Activated naive CD8-positive, alpha-beta T cell treated with anti-CD3 and anti-CD28 coated beads, Interleukin-2, amount 10 ng/mL, durations not matched to agents 7 days and 5 days (primary cell): ENCODE measurements at places on chromosomes 6 and 20. TPM values are rescaled to one million over a fixed set of nuclear protein-coding genes. Genes with fewer than 3 reads are reported as not detected.

DNA sequence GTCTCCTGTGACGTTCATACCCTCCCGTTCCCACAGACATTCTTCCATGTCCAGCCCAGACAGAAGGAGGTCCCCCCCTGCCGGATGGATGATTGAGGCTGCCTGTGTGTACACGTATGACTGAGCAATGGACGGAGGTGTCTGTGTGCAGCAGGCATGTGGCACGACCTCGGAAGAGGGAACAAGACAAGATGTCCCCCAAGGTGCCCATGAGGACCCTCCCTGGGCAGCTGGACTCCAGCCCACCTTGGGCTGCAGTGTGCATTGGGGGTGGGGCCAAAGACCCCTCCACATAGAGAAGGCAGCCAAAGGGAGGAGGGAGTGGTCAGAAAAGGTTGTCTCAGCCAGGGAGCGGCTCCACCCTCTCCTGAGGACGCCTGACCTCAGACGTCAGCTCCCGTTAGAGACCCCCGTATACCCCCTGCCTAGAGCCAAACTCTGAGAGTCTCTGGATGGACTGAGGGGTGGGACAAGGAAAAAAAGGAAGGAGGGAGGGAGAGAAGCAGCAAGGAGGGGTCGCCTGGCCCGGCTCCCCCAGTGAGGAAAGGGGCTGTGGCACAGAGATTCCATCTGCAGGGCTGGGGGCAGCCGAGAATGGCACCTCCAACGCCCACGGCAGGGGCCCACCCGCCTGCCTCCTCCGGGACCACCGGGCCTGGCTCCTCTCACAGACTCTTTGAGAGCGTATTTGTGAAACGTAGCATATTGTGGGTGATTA lies 92.9 kb upstream of the BHLHE23 start:
- DNase-seq, result peak; percentile 21

DNA sequence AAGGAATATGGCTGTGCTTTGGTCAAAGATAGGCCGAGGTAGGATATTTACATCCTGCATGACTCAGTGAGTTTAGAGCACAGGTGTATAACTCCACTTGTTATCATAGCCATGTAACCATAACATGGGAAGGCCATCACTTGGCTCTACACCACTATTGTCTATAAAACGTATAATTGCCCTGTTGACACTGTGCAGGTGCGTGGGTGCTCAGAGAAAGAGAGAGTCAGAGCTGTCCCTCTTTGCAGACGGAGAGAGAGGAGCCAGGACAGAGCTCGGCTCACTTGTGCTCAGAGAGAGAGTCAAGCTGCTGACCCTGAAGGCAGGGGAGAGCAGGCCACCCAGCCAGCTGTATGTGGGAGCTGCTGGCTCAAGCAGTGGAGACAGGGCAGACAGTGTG lies 46.0 kb downstream of the OR2B6 start:
- DNase-seq, result no peak

- no peak for DNase-seq
These were observed 24.9 kb downstream of the COL21A1 start for GRCh38 chr6:56222499-56222898.

- no peak for DNase-seq
These were observed 3.9 kb upstream of the WFDC2 start for GRCh38 chr20:45465491-45466266.

GRCh38 chr6:131368198-131368911 lies 204.7 kb upstream of the ARG1 start:
- no peak for DNase-seq

DNA sequence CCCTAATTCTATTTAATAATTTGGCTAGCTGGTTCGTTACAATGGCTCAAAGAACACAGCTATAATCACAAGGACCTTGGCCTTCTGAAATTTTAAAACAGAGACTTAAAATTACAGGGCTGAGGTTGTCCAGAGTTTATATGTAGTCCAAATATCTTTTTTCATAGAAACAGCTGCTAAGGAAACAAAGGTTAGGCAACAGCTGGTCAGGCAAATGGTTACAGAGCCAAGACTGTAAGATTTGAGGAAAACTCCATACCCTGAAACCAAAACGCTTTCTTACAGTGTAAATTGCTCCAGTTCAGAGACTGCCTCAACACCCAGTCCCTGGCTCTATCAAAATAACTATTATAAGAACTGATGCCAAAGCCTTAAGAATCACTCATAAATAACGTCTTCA lies 9.7 kb upstream of the ARHGAP18 start:
- DNase-seq, result no peak

GRCh38 chr20:41135187-41135887 lies 2.0 kb upstream of the PLCG1 start:
- DNase-seq, result peak; percentile 68

- DNase-seq, result no peak
These were observed 57.5 kb downstream of the ILRUN start for GRCh38 chr6:34638834-34639736.

DNA sequence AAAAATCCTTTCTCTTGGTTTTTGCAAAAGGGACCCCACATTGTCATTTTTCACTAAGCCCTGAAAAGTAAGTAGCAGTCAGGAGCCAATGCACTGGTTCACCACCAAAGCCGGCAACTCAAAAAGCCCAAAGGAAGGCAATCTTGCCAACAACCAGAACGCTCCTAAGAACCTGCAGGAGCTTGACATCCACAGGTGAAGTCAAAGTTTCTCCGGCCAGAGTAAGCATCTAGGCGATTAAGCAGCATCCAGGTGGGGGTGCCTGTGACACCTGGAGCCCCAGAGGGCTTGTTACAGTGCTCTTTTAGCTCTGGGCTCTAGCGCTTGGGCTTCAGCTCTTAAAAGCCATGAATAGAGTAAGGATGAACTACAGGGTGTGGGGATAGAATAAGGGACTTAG lies 36.1 kb downstream of the SLC35D3 start:
- no peak for DNase-seq

GRCh38 chr6:27669295-27669623 lies 196.4 kb upstream of the ZNF184 start:
- no peak for DNase-seq

DNA sequence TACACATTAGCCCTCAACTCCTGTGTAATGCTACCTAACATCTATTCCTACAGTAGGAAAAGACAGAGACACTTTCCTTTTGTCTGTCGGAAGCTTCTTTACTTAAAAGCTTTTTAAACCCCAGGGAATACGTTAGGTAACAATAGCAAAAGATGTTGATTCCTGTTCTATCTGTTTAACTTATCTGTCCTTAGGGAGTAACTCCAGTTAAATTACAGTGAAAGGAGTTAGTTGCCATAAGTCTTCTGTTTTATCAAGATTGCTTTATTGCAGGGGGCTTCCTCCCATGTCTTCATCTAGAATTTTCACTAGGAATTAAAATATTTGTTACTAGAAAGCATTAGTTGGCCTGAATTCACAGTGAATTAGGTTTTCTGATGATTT lies 26.2 kb downstream of the TOP1 start:
- DNase-seq, result no peak

- no peak for DNase-seq
These were observed 268.4 kb downstream of the FARS2 start for GRCh38 chr6:5529733-5530132.

GRCh38 chr20:36355469-36356171 lies 49.5 kb downstream of the DLGAP4 start:
- DNase-seq, result no peak

GRCh38 chr20:41391587-41392001 lies 25.0 kb upstream of the EMILIN3 start:
- no peak for DNase-seq

GRCh38 chr6:135115411-135115810 lies 60.8 kb upstream of the HBS1L start:
- no peak for DNase-seq

- no peak for DNase-seq
These were observed 8.9 kb upstream of the TAAR5 start for GRCh38 chr6:132598473-132598872.

- no peak for DNase-seq
These were observed 22.4 kb upstream of the RALY start for GRCh38 chr20:33971147-33971975.

- no peak for DNase-seq
These were observed 38.2 kb upstream of the CCN6 start for GRCh38 chr6:112015725-112016124.

GRCh38 chr6:9540126-9540525 lies 874.7 kb downstream of the TFAP2A start:
- DNase-seq, result no peak

- peak; percentile 23 for DNase-seq
These were observed 3.2 kb downstream of the MARCKS start for GRCh38 chr6:113860181-113860955.

GRCh38 chr6:139979021-139979725 lies 604.7 kb upstream of the CITED2 start:
- no peak for DNase-seq

DNA sequence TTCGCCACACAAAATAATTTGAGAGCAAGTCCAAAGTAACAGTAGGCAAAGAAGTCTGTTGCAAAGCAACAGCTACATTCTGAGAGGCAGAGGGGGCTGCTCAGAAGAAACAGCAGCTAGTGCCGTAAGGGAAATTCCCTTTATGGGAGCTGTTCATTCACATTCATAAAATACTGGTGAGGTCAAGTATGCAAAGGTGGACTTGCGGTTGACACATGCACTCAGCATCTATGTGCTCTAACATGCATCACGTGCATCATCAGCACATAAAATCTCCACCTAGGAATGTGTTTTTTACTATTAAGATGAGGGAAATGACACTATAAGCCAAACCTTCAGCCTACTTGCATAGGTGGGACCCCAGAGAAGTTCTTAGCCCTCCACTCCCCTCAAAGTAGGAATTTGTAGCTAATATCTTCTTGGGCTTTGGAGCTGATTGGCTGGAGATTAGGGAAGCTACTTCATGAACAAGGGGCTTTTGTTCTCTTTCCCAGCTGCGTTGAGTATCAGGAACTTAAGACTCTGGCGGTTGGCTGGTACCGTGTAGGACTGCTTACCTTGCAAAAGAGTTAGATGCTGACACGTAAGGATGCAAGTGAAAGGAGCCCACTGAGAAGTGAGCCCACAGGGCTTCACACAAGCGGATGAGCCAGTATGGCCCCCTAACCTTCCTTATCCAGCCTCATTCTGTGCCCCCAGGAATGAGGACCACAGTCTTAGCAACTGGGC lies 12.4 kb downstream of the CST3 start:
- no peak for DNase-seq

DNA sequence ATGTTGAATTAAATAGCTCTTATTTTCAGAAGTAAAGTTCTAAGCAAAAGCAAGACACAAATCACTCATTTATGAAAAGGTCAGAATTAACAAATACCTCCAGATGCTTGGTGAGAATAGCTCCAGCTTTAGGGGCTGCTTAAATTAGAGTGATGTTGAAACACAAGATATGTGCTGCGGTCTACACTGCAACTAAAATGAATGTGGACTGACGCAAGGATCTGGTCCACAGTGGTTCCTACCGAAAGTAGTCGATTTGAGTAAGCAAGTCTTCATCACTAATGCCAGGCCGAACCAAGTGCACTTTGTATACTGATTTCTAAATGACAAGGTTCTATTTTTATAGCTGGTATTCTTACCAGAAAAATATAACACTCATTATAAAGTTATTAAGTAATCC lies 96.3 kb downstream of the PRDM1 start:
- DNase-seq, result no peak

- DNase-seq, result no peak
These were observed 882.7 kb upstream of the FLRT3 start for GRCh38 chr20:15220009-15220656.

DNA sequence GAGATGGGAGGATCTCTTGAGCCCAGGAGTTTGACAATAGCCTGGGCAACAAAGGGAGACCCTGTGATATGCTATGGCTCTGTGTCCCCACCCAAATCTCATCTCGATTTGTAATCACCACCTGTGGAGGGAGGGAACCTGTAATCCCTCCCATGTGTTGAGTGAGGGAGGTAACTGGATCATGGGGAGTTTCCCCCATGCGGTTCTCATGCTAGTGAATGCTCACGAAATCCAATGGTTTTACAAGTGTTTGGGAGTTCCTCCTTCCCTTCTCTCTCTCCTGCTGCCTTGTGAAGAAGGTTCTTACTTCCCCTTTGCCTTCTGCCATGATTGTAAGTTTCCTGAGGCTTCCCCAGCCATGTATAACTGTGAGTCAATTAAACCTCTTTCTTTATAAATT lies 3.4 kb downstream of the NUDT3 start:
- DNase-seq, result no peak

GRCh38 chr6:78700991-78701390 lies 166.4 kb upstream of the IRAK1BP1 start:
- no peak for DNase-seq

GRCh38 chr6:35755278-35755924 lies 18.6 kb downstream of the ARMC12 start:
- no peak for DNase-seq

DNA sequence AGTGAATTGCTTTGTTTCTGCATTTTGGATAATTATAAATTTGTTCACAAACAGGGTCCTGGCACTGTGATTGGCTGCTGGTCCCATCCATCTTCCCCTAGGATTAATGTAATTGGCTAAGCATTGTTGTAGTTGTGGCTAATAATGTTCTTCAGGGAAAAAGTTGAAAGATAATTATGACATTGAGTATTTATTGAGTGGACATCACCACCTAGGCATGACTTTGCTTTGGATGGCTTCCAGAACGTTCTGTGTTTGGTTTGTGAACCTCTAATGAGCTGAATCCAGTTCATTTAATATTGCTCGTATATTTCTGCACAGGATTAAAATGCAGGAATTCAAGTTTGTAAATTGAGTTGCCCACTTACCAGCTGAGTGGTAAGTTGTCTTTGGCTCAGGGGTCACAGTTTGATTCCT lies 55.1 kb downstream of the ARID1B start:
- DNase-seq, result no peak

DNA sequence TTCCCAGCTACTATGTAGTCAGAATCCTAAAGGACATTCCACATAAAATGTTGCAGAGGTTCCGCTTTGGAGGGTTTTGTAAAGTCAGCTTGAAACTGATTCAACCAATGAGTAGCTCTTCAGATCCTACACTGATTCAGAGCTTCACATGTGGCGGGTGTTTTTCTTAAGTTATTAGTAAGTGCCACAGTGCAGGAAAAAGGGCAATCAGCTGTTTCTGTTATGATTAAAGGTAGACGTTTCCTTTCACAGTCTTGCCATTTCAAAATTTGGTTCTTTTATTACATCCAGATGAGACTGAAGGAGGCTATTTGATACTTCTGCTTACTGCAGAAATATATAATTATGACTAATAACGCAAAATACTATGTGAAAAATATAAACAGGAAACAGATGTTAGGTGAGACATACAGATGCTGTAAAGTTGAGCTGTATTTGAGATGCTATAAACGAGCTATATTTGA lies 443.9 kb downstream of the CDKAL1 start:
- no peak for DNase-seq

The SRC gene
- 5.6 TPM for total RNA-seq

The CTCFL gene
- total RNA-seq, result not detected

The SERPINB1 gene
- total RNA-seq, result 58.6 TPM

The TOP1 gene
- 72.6 TPM for total RNA-seq

The CGA gene
- total RNA-seq, result not detected

The TAAR1 gene
- not detected for total RNA-seq

The PRSS35 gene
- total RNA-seq, result 0.28 TPM

The ZNF334 gene
- 2.1 TPM for total RNA-seq

The MEP1A gene
- not detected for total RNA-seq
